ENCODE measurements at places on chromosomes 3 and 15.
A peak's percentile ranks its signal among the peaks of the same experiment; 100 is the strongest.

GRCh38 chr3:71063773-71064290 lies 519.7 kb downstream of the FOXP1 start:
- no peak for DNase-seq

DNA sequence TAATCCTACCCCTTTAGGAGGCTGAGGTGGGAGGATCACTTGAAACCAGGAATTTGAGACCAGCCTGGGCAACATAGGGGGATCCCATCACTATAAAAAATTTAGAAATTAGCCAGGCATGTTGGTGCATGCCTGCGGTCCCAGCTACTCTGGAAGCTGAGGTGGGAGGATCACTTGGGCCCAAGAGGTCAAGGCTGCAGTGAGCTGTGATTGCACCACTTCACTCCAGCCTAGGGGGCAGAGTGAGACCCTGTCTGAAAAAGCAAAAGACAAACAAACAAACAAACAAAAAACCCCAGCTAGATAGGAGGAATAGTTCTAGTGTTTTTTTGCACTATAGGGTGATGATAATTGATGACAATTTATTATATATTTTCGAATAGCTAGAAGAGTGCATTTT lies 70.6 kb upstream of the CHRNB4 start:
- DNase-seq = no peak

- DNase-seq = no peak
Observed at GRCh38 chr15:29090617-29091466, 178.8 kb downstream of the NSMCE3 start.

- DNase-seq = no peak
Observed at GRCh38 chr3:49725906-49726681, 2.3 kb upstream of the GMPPB start.

DNA sequence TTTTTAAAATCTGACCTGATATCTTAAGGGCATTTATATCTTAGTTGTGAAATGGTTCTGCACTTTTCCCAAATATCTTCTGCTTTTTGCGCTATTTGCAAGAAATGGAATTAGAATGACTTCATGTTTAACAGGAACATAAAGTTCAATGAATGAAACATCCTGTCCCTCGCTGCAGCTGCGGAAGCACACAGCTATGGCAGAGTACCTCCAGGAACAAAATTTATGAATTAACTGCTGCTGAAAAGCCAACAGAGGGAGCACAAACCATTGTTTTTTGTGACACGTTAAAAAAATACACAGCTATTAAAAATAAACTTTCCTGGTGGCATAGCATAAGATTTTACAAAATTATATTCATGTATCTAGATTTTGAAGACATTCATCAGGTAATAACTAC lies 404.4 kb upstream of the MDFIC2 start:
- DNase-seq = no peak

GRCh38 chr3:194350726-194351071 lies 429 bp downstream of the CPN2 start:
- DNase-seq = no peak

- no peak for DNase-seq
Observed at GRCh38 chr3:37905987-37906674, 44.5 kb downstream of the CTDSPL start.

DNA sequence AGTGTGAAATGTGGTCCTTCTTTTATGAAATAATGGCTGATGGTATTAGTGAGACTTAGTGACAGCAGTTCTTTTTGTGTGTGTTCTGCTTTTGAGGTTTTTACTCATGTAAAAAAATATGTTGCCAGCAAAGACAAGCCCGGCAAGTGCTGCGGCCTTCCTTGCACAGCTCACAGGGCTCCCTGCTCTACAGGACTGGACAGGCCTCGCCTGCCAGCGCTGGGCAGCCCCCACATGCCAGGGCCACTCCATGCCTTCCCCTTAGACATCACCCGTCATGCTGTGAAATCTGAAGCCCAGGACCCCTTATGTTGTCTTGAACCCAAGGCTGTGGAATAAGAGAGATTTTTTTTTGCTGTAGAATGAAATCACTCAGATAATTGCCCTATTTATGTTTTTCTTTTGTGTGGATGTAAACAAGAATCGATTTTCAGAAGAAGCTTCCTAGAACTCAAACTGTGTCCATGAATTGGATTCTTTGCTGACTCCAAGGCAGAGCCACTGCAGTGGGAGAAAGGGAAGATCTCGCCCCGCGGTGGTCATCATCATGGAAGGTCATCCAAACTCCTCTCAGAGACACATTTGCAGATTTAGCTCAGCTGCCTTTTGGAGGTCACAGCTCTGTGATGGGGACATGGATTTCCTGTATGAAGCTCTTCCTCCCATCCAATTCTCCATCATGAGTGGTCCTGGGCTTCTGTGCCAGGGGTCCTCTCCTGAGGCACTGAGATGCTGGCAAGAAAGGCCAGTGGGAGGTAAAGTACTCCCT lies 150.8 kb downstream of the ATP10A start:
- no peak for DNase-seq

- DNase-seq = no peak
Observed at GRCh38 chr3:148004331-148004730, 595.2 kb downstream of the ZIC1 start.

DNA sequence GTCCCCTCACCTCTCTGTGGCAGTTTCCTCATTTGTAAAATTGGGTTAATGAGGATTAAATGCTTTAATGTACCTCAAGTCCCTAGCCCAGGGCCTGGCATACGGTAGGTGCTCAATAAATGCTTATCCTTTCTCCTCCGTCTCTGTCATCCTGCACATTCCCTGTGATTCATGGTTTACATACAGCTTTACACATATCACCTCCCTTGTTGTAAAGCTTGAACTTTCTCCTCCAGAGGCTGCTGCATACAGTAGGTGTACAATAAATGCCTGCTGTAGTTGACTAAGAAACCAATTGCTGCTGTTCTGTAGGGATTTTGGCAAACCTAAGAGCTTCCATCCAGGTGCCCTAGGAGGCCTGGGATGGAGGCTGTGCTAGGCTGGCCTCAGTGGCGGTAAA lies 1.5 kb upstream of the CSPG4 start:
- DNase-seq = no peak

DNA sequence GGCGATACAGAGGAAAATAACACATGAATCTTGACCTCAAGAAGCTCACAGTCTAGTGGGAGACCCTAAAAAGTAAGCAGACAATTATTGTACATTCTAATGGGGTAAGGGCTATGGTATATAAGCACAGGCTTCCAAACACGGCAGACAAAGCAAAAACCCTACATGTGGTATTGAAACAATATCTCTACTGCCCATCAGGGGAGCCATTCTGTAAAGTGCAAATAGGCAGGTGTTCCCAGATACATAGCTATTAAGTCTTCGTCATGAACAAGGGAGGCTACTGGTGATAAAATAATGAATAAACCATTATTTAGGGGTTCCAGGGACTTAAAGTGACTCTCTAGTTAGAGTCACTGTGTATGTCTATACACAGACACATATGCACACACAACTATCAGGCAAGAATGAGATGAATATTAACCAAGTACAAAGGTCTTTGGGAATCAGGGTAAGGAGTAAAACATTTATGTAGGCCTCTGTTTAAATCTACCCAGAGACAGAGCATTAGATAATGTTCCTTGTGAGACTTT lies 38.7 kb upstream of the ASB14 start:
- DNase-seq = no peak

DNA sequence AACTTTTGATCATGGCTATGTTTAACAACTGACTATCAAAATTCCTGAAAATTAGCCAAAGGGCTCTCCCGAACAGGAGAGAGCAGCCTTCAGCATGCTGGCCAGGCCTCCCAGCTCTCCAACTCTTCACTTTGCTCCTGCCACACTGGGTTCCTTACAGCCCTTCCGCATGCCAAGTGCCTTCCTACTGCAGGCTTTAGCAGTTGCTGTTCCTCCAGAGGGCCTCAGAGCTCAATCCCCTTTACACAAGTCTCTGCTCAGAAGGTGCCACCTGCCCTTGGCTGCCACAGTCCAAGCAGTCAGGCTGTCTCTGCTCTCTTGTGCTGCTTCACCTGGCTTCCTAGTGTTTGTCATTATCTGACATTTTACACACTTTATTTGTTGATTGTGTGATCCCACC lies 553.1 kb upstream of the PPP2R3A start:
- DNase-seq = no peak

GRCh38 chr3:40645883-40646282 lies 121.1 kb downstream of the ZNF621 start:
- no peak for DNase-seq

- no peak for DNase-seq
Observed at GRCh38 chr15:77860071-77860691, 217.3 kb downstream of the TBC1D2B start.

DNA sequence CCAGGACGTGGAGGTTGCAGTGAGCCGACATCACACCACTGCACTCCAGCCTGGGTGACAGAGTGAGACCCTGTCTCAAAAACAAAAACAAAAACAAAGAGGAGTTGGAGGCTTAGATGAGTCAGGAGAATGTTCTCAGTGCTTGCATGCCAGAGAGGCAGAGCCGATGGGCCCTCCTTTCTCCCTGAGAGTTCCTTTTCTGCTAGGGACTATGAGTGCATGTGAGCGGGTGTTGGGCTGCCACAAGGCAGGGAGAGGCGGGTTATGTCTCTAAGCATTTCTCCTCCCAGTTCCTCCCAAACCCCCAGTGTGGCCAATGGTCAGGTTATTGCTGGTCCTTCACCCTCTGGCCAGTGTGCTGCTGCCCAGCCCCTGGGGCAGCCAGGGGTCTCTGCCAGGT lies 45.1 kb downstream of the RTP1 start:
- DNase-seq = no peak

DNA sequence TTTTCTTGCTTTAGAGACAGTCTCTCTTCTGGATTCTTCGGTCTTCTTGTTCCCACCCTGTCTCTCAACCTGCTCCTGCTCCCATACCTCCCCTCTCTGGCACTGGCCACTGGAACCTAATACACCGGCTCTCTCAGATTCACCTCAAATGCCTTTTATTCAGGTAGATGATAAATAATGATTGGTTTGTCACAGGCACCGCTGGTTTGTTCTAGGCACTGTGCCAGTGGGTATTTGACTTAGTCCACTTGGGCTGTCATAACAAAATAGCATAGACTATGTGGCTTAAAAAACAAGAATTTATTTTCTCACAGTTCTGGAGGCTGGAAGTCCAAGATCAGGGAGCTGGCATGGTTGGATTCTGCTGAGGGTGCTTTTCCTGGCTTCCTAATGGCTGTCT lies 278.2 kb upstream of the STT3B start:
- no peak for DNase-seq

GRCh38 chr3:38119821-38120692 lies 16.9 kb downstream of the ACAA1 start:
- DNase-seq = peak; percentile 10

- no peak for DNase-seq
Observed at GRCh38 chr3:16883057-16883722, 1.6 kb upstream of the PLCL2 start.

DNA sequence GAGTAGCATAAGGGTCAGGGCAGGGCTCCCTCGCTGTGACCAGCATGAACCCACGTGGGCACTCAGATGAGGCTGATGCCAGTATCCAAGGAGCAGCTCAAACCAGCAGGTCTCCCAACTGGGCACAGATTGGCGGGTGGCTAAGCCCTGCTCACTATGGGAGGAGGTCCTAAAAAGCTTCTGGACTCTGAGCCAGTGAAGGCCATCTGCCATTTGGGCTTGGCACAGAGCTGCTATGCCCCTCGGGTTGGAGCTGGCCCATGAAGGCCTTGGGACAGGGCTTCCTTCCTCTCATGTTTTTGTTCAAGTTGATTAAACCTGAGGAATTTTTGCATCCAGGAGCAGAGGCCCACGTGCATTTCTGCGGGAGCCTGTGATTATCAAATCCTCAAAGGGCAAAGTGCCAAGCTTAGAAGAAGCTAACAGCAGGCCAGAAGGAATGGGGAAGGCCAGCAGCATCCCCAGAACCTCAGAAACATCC lies 4.3 kb upstream of the STRA6 start:
- no peak for DNase-seq

GRCh38 chr3:126015075-126015474 lies 46.1 kb downstream of the ROPN1B start:
- DNase-seq = no peak

DNA sequence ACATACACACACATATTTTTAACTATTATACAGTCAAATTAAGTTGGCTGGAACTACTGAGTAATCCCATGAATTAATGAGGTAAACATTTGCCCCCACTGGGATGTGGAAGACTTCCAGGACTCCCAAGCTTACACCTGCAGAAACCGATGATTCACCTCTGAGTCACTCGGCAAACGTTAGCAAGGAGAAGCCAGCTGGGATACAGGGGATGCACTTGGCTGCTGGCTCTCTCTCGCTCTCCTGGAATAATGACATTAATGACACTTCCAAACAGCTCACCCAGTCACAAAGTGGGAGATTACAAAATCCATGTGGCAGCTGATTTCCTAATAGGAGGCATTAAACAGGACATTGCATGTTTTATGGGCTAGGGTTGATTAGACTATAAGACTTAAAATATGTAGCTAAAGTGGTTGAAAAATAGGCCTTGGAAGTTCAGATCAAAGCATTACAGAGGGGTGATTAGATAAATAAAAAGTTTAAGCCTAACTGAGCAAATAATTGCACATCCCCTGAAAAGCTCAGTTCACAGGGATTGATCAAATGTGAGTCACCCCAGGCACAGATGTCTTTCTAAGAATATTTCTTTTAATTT lies 500.9 kb downstream of the SOX2 start:
- no peak for DNase-seq

DNA sequence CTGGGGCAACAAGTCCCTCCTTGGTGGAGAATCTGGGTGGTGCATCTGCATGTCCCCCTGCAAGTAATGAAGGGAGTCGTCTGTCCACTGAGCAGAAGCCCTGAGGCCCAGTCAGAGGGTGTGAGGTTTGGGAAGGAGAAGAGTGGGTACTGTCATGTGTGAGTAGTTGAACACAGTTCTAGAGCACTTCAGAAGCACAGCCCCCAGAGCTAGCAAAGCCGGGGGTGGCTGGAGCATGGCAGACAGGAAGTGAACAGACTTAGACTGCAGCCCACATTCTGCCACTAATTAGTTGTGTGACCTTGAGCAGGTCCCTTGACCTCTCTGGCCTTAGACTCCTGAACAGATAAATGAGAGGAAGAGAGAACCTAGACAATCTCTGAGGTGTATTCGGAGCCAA lies 207.6 kb downstream of the UACA start:
- no peak for DNase-seq

DNA sequence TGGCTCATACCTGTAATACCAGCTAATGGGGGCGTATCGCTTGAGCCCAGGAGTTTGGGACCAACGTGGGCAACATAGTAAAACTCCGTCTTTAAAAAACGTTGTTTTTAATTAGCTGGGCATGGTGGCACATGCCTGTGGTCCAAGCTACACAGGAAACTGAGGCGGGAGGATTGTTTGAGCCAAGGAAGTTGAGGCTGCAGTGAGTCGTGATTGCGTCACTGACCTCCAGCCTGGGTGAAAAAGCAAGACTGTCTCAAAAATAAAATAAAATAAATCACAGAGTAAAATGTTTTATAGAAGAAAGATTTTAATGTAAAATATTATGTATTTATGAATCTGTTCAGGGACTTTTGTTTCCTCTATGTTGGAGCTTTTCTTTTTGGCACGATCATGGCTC lies 15.3 kb upstream of the STRIT1 start:
- no peak for DNase-seq
